Lung (tissue), 17 donors: ENCODE measurements at places on chromosomes 16 and 17.

DNA sequence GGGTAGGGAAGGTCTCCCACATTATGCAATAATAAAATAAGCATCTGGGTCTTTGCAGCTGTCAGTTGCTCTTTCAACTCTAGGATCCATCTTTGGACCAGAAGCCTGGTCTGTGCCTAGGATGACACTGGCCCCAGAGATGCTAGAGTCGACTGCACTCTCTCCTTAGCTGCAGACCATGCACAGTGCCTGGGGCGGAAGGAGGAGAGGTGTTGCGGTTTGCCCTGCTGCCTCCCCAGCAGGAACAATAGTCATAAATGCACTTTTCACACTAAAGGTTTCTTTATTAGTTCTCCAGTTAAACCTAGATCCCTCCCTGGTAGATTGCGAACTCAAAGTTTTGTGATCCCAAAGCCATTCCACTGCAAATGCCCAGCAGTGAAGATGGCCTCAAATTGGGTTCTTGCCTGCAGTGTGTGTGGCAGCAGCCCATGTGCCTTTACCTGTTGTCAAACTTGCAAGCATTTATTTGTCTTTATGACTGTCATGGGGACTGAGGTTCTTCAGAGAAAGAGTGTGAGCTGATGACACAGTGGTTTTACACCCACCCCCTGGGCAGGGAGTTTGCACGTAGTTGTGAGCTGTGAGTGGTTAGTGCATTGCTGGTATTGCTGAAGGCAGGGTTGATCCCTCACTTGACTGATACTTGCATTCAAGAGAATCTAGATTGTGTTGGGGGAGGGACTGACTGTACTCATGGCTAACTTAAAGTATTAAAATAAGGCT lies 10.3 kb downstream of the ATXN1L start:
- DNase-seq: no peak
- H3K27ac ChIP-seq: no peak overlapping the region
- peaks cover 26% of the 10 kb centered on the region for H3K36me3 ChIP-seq
- no peaks in the 10 kb centered on the region for H3K27me3 ChIP-seq
- no peaks in the 10 kb centered on the region for H3K4me1 ChIP-seq

DNA sequence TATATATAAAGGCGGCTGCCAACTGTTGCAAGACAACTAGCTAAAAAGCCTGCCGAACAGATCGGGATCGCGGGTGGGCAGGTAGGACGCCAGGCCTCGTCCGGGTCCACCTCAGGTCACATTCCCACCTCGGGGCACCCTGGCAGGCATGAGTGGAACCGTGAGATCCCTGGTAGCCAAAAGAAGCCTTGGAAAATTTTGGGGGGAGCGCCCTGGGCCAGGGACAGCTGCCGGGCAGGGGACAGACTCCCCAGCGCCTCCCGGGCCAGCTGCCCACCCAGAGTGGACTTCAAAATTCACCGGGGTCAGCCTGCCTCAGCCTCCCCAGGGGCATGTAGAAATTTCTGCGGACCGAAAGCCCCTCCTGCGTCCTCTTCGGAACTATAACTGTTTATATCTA lies 760.9 kb downstream of the KCNJ18 start:
- H3K36me3 ChIP-seq: no peaks in the 10 kb centered on the region
- no peaks in the 10 kb centered on the region for H3K27me3 ChIP-seq
- DNase-seq: no peak
- H3K27ac ChIP-seq: no peak overlapping the region

- H3K27me3 ChIP-seq: no peaks in the 10 kb centered on the region
- H3K4me3 ChIP-seq: no peak overlapping the region
- peaks cover 17% of the 10 kb centered on the region for H3K36me3 ChIP-seq
- no peak overlapping the region for H3K27ac ChIP-seq
Observed at GRCh38 chr17:80428796-80429195, 13.8 kb downstream of the ENDOV start.

DNA sequence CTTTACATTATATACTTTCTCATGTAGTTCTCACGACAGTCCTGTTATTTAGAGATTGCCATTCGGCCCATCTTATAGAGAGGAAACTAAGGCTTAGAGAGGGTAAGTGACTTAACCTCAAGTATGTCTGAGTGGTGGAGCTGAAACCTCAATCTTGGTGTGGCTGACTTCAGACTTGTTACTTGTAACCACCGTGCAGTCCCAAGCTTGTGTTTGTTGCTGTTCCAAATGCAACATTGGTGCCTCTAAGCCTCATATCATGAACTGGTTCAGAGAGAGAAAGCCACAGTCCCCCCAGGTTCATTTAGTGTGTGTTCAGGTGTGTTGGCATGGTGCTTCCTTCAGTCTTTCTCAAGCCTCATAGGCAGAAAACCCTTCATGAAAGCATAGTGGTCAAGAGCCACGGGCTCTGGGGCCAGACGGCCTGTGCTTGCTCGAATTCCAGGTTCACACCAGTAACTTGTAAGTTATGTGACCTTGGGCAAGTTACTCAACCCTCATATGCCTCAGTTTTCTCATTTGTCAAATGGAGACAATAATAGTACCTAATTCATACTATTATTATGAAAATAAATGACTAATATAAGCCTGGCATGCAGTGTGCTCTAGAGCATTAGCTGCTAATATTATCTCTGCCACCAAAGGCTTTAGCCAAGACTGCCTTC lies 39.9 kb downstream of the CDH1 start:
- no peak for DNase-seq
- H3K4me1 ChIP-seq: no peaks in the 10 kb centered on the region

DNA sequence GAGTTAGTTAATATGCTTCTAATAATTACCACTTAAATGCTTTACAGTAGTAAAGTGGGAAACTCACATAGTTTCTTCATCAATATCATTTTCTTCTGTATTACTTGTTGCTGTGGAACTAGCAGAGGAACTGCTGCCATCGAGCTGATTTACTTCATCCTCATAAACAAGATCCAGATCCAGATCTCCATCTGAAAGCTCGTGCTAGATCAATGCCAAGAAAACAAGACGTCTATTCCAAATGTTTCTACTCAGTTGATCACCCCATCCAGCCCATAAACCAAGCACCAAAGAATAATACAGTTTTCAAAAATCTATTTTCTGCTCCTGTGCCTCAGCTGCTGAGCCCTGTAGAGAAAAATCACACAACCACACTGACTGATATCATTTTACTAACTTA lies 59.1 kb downstream of the TRIM37 start:
- DNase-seq: peak; percentile 86
- no peak overlapping the region for H3K27ac ChIP-seq
- peaks cover 22% of the 10 kb centered on the region for H3K36me3 ChIP-seq
- no peaks in the 10 kb centered on the region for H3K4me1 ChIP-seq

DNA sequence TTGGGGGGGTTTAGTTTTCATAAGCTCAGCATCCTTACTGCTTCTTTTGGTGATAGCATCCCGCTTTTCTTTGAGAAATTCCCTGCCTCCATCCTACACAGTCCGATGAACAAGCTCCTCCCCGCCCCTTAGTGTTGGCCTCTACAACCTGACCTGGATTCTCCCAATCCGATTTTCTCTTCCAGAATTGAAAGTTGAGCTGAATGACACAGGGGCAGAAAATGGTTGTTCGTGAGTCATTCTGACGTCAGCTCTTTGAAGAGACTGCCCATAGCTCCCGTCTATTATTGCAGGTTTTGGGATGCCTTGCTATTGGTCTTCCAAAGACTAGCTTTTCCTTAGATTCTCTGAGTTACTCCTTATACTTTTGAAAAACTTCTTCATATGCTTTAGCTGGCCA lies 279.7 kb downstream of the SLC39A11 start:
- no peak for DNase-seq
- no peaks in the 10 kb centered on the region for H3K36me3 ChIP-seq
- no peaks in the 10 kb centered on the region for H3K27me3 ChIP-seq
- H3K4me1 ChIP-seq: no peaks in the 10 kb centered on the region
- H3K4me3 ChIP-seq: no peak overlapping the region
- H3K27ac ChIP-seq: no peak overlapping the region

GRCh38 chr16:25988084-25988483 lies 296.3 kb downstream of the HS3ST4 start:
- H3K4me3 ChIP-seq: no peak overlapping the region
- H3K27ac ChIP-seq: no peak overlapping the region
- H3K4me1 ChIP-seq: no peaks in the 10 kb centered on the region

DNA sequence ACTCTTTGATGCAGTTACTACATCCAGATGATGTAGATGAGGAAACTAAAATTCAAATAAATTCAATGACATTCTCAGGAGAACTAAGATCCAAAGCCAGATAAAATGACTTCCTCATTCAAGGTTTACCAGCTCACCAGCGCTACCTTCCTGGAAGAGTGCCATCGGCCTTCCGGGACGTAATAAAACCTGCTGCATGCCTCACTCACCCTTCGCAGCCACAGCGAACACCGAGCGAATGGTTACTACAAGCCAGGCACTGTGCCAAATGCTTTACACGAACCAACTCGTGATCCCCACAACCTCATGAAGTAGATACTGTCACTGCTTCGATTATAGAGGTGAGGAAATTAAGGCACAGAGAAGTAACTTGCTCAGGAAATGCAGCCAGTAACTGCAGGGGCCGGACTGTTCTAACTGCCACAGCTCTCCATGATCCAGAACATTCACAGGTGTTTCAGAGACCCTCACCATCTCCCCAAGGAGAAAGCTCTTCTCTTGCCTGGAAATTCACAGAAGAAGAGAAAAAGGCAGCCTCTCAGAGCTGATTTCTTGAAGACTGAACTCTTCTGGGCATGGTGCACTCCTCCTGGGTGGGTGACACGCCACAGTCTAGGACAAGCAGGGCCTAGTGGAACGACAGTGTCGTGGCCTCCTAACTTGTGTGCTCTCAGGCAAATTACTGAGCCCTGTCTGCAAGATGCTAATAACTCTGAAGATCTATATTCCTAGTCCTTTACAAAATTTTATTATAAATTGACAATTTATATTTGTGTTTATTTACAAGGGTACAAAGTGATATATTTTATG lies 46.8 kb downstream of the HIC1 start:
- peaks cover 3% of the 10 kb centered on the region for H3K36me3 ChIP-seq
- H3K27ac ChIP-seq: peak overlapping the region; percentile 37
- peaks cover 10% of the 10 kb centered on the region for H3K4me1 ChIP-seq

- no peaks in the 10 kb centered on the region for H3K36me3 ChIP-seq
- no peak for DNase-seq
- H3K4me3 ChIP-seq: no peak overlapping the region
- no peak overlapping the region for H3K27ac ChIP-seq
- peaks cover 5% of the 10 kb centered on the region for H3K27me3 ChIP-seq
- no peaks in the 10 kb centered on the region for H3K4me1 ChIP-seq
Observed at GRCh38 chr17:36755586-36755985, 154.2 kb downstream of the MRM1 start.

- no peak overlapping the region for H3K27ac ChIP-seq
- no peaks in the 10 kb centered on the region for H3K4me1 ChIP-seq
- H3K4me3 ChIP-seq: no peak overlapping the region
- H3K36me3 ChIP-seq: no peaks in the 10 kb centered on the region
- no peak for DNase-seq
Observed at GRCh38 chr16:8583732-8584131, 6.6 kb downstream of the TMEM114 start.

DNA sequence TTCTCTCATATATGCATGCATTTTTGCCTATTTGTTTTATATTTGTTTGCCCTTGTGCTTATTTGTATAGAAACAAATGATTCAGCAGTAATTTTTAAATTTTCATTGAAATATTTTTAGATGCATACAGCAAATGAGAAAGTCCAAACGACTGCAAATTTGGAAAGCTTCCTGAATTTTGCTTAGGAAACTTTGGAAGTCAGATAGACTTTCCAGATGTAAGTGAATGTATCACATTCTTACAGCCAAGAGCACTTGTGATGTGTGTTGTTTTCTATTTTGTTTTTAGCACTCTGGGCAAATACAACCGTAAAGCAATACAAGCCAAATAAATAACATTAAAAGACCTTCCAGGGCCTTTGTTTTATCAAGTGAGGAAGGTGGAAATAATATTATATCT lies 680.8 kb upstream of the CDH8 start:
- no peaks in the 10 kb centered on the region for H3K27me3 ChIP-seq
- H3K4me1 ChIP-seq: no peaks in the 10 kb centered on the region
- H3K36me3 ChIP-seq: no peaks in the 10 kb centered on the region
- no peak for DNase-seq

GRCh38 chr17:77409282-77410161 lies 268.8 kb downstream of the SEC14L1 start:
- H3K4me1 ChIP-seq: peaks cover 2% of the 10 kb centered on the region
- peak; percentile 61 for DNase-seq
- H3K36me3 ChIP-seq: peaks cover 7% of the 10 kb centered on the region
- H3K27ac ChIP-seq: peak overlapping the region; percentile 36
- H3K27me3 ChIP-seq: no peaks in the 10 kb centered on the region
- H3K4me3 ChIP-seq: no peak overlapping the region

DNA sequence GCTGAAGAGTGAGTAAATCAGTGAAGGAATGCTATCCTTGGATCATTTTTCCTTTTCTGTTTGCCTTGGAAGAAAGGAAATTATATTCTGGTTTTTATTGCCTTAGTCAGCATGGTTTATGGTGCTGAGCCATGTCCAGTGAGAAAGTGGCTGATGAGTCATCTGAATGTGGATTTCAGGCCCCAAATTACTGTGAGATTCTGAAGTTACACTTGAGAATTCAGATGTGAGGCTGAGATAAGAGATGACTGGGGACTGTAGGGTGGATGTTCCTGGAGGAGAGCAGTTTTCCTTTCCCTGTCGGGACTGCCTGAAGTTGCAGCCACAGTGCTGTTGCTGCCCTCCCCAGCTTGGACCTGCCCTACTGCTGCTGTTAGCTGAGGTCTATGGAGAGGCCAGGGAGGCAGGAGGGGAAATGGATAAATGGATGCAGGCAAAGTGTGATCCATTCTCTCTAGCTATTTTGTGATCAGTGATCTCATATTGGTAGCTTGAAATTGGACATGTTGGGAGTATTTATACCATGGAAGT lies 4.2 kb upstream of the MAP3K14 start:
- no peak overlapping the region for H3K27ac ChIP-seq
- H3K36me3 ChIP-seq: no peaks in the 10 kb centered on the region
- no peak overlapping the region for H3K4me3 ChIP-seq
- no peak for DNase-seq
- no peaks in the 10 kb centered on the region for H3K27me3 ChIP-seq
- peaks cover 10% of the 10 kb centered on the region for H3K4me1 ChIP-seq

DNA sequence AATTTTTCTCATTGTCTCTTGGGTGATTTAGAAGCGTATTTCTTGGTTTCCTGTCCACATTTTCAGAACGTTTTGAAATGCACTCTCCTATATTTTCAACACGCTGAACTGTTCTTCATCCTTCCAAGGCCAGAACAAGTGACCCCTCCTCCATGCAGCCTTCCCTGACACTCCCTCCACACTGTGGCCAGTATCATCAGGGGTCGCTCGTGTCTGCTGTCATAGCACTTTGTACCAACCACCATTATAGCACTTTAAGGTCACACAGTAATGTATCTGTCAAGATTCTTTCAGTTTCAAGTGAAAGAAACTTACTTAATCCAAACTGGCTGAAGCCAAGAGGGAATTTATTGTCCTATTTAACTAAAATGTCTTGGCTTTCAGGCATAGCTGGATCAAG lies 17.5 kb upstream of the IL21R start:
- no peaks in the 10 kb centered on the region for H3K4me1 ChIP-seq
- H3K27me3 ChIP-seq: no peaks in the 10 kb centered on the region
- H3K36me3 ChIP-seq: no peaks in the 10 kb centered on the region

DNA sequence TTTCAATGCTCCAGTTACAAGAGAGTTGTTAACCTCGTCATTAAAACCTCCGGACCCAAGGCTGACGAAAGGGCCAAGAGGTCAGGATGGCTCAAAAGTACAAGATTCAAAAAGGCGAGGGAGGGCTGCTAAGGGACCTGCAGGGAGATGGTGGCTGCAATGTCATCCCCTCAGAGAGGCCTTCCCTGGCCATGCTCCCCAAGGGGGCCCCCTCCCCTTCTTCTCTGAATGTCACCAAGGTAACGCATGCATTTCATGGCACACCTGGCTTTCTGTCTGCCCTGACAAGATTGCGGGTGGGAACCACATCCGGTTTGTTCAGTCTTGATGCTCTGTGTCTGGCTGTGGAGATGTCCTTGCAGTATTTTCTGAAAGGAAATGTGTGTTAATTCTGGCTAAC lies 89.9 kb downstream of the C16orf78 start:
- no peaks in the 10 kb centered on the region for H3K36me3 ChIP-seq
- no peak overlapping the region for H3K4me3 ChIP-seq
- DNase-seq: no peak
- no peak overlapping the region for H3K27ac ChIP-seq
- H3K27me3 ChIP-seq: no peaks in the 10 kb centered on the region
